ENCODE measurements at places on chromosomes 1 and 21. TPM values are rescaled to one million over a fixed set of nuclear protein-coding genes. Genes with fewer than 3 reads are reported as not detected.

Gene NPL
- 9.9 TPM for total RNA-seq

DNA sequence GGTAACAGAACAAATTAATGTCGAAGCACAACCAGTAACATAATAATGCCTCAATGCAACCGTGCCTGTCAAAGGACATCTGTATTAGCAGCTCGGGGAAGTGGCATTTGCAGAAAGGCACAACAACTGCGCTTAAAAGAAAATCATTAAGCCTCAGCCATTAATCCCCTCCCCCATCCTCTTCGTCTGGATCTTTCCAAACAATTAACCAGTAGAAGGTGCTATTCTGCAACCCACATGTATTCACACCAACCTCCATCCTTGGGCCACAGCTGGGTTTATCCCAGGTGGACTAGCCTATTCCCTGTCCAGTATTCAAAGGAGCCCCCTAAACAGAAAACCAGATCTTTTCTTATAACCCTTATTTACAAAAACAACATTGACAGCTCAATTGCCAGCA, 2.6 kb downstream of the RERE start:
- DNase-seq, result no peak

- no peak for DNase-seq
Measured at GRCh38 chr1:66890621-66891020, 34.0 kb downstream of the DNAI4 start.

GRCh38 chr1:231949277-231950091, 322.9 kb downstream of the DISC1 start:
- no peak for DNase-seq

- DNase-seq, result no peak
Measured at GRCh38 chr1:177054542-177054941, 110.0 kb downstream of the ASTN1 start.

Measured in uterus (tissue), 4 donors.